AG10803 (cell line): ENCODE measurements at places on chromosomes 2 and 18.

- no peak for DNase-seq
Observed at GRCh38 chr2:169222665-169223064, 139.7 kb downstream of the LRP2 start.

- DNase-seq, result no peak
Observed at GRCh38 chr2:117086943-117087250, 727.6 kb upstream of the DDX18 start.

DNA sequence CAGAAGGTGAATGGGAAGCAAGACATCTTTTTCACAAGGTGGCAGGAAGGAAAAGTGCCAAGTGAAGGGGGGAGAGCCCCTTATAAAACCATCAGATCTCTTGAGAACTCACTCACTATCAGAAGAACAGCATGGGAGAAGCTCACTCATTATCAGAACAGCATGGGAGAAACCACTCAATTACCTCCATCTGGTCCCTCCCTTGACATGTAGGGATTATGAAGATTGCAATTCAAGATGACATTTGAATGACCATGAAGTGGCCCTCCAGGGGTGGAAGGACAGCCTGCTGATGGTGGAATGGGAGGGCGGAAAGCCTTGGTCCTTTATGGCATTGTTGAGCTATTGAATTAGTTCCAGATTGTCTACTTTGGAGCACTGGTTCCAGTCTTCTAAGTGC is 413.0 kb upstream of the MEX3C start:
- no peak for DNase-seq

DNA sequence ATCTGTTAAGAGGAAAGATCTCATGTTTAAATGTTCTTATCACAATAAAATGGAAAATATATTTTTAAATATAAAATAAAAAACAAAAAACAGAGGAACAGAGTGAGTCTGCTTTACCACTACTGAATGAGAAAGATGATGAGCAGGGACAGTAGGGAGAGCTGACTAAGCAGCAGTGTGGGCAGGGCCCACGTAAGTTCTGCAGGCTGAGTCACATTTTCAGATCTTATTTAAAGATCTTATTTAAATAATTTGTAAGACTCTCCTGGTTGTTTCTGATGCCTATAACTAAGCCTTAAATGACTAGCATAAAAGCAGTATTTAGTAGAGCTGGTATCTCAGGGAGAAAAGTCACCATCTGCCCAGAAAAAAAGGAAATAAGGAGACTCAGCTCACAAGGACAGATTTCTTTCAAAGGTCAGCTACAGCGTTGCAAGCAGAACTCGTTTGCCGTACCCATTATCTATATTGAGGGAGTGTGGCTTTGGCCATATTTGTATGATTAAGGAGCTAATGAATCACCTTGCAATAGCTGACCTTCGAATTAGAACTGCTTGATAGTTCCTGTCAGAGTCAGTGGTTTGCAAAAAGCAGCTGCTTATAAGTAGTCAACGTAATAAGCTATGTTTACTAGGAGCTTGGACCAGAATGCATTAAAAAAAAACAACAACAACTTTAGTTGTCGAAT is 322.1 kb upstream of the CHAC2 start:
- peak; percentile 27 for DNase-seq

DNA sequence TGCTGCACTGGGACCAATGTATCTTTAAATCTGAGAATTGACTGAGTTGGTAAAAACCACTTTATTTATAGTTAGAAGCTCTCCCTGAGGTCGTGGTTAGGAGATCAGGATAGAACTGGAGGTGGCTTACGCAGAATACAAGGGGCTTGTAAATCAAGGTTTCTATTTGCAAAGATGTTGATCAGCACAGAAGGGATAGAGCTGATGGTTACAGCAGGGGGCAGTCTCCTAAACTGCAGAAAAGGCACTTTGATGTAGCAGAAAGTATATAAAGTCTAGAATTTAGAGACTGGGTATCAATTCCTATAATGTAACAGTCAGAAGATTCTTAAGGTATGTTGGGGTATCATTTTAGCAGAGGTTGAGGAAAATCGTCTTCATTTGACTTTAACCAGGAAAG is 25.2 kb upstream of the ACVR1 start:
- DNase-seq, result no peak

DNA sequence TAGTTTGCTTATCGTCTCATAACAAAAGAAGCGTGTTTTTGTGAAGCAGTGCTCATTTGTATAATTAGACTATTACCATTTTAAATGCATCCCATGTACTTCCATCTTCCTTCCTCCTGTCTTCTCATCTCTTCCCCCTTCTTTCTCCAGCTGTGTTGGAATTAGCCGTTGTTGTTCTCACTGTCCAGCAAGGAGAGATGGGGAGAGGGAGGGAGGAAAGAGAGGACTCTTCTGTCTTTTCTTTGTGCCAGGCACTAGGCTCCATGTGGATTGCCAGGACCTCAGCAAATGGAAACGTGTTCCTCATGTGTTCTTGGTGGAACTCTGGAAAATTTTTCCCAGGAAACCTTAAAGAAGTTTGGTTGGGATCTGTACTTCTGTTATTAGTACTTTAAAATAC is 131.7 kb downstream of the PHLPP1 start:
- DNase-seq, result no peak

- DNase-seq, result peak; percentile 18
Observed at GRCh38 chr2:240149943-240150784, 9.7 kb upstream of the OTOS start.

GRCh38 chr2:240926516-240927389 is 20.6 kb downstream of the CROCC2 start:
- DNase-seq, result peak; percentile 13

DNA sequence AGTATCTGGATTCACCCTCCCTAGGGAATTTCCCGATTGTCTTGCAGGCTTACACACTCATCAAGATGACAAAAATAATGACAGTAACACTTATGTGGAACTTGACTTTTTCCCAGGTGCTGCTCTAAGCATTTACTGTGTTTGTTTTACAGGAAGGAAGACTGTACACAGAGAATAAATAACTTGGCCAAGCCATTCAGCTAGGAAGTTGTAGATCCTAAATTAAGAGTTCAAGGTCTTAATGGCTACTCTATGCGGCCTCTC is 549 bp upstream of the DPP4 start:
- no peak for DNase-seq

- no peak for DNase-seq
Observed at GRCh38 chr2:221156062-221156734, 415.9 kb downstream of the EPHA4 start.

DNA sequence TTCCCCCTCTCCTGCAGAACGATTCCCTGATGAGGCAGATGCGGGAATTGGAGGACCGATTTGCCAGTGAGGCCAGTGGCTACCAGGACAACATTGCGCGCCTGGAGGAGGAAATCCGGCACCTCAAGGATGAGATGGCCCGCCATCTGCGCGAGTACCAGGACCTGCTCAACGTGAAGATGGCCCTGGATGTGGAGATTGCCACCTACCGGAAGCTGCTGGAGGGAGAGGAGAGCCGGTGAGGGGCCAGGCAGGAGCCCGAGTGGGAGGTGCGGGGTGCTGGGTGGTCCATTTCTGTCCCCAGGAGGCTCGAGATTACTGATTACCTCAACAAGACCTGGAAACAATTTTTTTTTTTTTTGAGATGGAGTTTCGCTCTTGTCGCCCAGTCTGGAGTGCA is 3.1 kb downstream of the DES start:
- no peak for DNase-seq

- DNase-seq, result peak; percentile 61
Observed at GRCh38 chr2:174901075-174901474, 104.1 kb downstream of the CHN1 start.

- no peak for DNase-seq
Observed at GRCh38 chr2:196167666-196168065, 3.7 kb downstream of the STK17B start.

GRCh38 chr18:37525262-37525585 is 40.4 kb downstream of the CELF4 start:
- no peak for DNase-seq

GRCh38 chr2:142044197-142044596 is 86.6 kb downstream of the LRP1B start:
- no peak for DNase-seq

DNA sequence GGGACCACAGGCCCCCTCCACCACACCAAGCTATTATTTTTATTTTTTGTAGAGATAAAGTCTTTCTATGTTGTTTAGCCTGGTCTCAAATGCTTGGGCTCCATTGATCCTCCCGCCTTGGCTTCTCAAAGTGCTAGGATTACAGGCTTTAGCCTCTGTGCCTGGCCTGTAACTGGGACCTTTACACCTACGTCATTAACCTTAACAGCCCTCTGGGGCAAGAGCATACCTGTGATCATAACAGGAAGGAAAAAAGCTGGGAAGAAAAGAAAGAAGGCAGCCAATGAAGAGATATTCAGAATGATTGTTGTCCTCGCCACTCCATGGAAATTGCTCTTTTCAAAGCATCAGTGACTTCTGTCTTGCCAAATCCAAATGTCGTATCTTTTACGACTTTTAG is 338.2 kb downstream of the LRRTM1 start:
- DNase-seq, result no peak

DNA sequence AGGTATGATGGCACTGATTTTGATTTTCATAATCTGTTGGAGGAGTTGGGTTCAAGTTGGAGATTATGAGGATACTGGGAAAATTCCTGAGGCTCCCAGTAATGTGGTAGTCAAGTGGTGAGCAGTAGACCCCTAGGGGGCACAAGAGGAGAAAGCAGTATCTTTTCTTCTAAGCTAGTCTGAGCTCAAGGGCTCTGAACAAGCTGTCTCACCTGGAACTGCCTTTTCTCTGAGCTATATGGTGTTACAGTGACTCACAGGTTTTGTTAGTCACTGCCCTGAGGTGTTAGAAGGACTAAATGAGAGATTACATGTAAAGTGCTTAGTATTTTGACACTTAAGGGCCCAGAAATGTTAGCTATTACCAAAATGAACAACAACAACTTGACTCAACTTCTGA is 42.2 kb downstream of the CD302 start:
- no peak for DNase-seq

GRCh38 chr2:8169443-8169842 is 512.4 kb upstream of the ID2 start:
- DNase-seq, result peak; percentile 92

DNA sequence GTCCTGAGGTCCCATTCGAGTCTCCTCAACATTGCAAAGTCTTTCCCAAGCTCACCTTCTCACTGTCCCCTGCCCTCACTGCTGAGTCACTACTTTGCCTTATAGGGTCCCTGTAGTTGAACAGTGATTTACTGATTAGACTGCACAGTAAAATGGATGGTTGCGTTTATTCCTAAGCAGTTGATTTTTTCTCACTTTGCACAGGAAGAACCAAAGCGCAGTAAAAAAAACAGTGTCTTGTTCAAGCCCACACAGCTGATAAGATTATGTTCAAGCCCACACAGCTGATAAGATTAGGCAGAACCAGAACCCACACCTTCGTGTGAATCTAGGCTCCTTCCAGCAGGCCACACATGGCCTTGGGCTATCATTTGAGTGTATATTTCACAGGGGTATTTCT is 215.3 kb upstream of the COPS8 start:
- no peak for DNase-seq

GRCh38 chr2:46294176-46294836 is 2.9 kb upstream of the EPAS1 start:
- peak; percentile 24 for DNase-seq

DNA sequence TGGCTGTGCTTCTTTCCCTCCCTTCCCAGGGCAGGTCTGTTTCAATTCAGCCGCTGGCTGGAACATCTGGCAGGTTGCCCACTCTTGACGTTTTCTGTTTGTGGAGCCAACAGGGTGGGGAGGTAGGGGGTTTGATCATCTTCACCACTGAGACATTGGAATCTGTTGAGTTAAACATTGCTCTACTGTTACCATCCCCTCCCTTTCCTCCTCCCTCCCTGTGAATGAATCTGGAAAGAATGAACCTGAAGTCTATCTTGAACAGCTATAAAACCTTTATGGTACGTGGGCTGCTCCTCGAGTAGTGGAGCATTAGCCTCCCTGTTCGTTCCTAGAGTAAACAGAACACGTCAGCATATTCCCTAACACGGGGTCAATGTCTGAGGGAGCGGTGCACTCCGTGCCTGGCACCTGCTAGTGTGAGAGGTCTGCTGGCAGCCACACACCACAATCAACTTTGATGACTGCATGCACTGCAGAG is 249.9 kb upstream of the RBBP8 start:
- peak; percentile 54 for DNase-seq

- DNase-seq, result no peak
Observed at GRCh38 chr2:239801404-239802184, 223.5 kb downstream of the NDUFA10 start.

GRCh38 chr2:118048401-118048800 is 34.5 kb upstream of the CCDC93 start:
- DNase-seq, result peak; percentile 26

GRCh38 chr18:13700153-13700552 is 26.2 kb downstream of the FAM210A start:
- DNase-seq, result no peak

DNA sequence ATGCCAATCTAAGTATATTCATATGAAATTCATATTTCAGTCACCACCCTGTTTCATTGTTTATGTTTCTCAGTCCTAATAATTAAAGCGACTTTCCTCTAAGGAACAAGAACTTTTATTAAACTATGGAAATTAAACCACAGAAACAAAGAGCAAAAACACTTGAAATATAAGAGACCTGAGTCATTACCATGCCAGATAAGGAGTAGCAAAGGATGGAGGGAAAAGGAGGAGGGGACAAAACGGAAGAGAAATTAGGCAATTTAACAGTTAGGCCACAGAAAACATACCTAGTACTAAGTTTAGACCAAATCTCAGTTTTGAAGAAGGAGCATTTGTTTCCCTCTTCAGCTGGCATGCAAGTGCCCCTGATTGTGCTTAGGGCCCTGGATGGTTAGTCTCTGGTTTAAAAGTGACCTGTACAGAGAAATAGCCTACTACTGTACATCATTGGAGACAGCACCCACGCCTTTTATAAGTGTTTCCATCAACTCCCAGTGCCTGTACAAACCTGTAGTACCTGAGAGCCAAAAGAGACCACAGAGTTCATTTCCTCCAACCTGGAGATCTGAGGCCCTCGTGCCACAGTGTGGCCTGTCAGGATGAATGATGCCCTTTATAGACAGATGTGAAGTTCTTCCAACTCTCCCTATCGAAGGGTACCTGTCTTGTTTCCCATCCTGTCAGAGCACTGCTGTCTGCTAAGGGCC is 74.5 kb downstream of the SPATS2L start:
- peak; percentile 77 for DNase-seq

DNA sequence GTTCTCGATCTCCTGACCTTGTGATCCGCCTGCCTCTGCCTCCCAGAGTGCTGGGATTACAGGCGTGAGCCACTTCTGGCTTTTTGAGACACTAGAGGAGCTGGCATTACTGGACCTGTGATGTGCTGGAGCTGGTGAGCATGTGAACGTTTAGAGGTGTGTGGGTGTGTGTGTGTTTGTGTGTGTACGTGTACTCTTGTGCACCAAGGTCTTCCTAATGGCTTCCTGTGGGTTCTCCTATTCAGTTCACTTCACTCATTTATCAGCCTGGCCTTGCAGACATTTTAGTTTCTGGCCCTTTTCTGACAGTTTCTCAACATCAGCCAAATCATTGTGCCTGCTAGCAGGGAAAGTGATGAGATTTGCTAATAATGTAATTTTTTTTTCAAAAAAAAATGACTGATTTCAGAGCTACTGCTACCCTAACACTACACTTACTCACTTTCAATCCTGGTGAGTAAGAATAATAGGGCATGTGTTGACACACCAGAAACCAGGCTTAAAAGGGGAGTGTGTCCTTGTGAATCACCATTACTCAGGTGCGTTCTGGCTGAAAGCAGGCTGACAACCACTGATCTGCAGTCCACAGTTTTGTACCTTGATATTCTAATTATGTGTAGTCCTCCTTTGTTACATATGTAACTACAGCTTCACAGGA is 41.0 kb upstream of the ACTR3 start:
- peak; percentile 16 for DNase-seq
